Stimulated activated CD8-positive, alpha-beta memory T cell treated with anti-CD3 and anti-CD28 coated beads, Interleukin-4, amount 100 ng/mL, for 48 hours (primary cell): ENCODE measurements at places on chromosomes 3 and 15.

GRCh38 chr15:45136378-45136764 is 6.6 kb downstream of the DUOX1 start:
- DNase-seq, result peak; percentile 45

- no peak for DNase-seq
These were observed 93.8 kb upstream of the RASGRP1 start for GRCh38 chr15:38658431-38658830.

- no peak for DNase-seq
These were observed 92.6 kb downstream of the XXYLT1 start for GRCh38 chr3:195178124-195178910.

DNA sequence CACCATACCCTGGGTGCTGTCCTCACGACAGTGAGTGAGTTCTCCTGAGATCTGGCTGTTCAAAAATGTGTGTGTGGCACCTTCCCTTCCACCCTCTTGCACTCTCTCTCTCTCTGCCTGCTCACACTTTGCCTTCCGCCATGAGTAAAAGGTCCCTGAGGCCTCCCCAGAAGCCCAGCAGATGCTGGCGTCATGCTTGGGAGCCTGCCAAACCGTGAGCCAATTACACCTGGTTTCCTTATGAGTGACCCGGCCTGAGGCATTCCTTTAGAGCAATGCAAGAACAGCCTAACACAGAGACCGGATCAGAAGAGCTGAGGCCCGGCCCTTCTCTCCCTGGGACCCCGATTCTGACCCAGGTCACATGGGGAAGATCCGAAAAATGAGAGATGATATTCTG is 15.4 kb downstream of the TMEM44 start:
- no peak for DNase-seq

- no peak for DNase-seq
These were observed 28.6 kb upstream of the NDUFB4 start for GRCh38 chr3:120567370-120568201.

GRCh38 chr3:161852744-161853143 is 356.1 kb downstream of the OTOL1 start:
- no peak for DNase-seq

DNA sequence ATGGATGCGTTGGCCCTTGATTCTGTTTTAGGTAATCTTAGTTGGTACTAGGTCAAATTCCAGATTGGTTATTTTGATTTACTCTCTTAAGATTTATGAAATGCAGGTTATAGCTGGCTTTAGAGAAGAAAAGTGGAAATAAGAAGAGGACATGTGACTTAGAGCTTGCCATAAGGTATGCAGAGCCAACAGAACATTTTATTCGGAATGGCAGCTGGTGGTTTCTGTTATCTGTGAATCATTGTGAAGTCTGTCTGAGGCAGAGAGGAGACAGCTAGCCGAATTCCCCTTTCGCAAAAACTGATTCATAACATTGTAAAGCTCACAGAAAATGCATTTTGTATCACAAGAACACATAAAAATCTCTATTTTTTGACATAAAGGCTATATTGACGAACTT is 82.1 kb downstream of the FILIP1L start:
- DNase-seq, result no peak

DNA sequence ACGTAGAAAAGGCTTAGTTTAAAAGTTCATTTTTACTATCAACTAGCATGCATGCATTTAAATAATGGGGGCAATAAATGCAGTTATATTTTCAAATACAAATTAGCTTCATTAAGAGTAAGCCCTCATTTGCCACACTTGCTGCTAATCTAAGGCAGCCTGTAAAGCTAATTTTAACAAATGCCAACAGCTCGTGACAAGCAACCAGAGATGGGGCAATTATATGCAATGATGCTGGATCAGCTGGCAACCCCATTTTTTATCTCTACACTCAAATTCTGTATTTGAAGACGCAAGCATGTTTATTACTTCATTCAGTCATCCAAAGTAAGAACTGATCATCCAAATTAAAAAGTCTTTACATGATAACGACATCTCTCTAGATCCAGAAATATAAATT is 12.1 kb downstream of the RFTN1 start:
- no peak for DNase-seq

DNA sequence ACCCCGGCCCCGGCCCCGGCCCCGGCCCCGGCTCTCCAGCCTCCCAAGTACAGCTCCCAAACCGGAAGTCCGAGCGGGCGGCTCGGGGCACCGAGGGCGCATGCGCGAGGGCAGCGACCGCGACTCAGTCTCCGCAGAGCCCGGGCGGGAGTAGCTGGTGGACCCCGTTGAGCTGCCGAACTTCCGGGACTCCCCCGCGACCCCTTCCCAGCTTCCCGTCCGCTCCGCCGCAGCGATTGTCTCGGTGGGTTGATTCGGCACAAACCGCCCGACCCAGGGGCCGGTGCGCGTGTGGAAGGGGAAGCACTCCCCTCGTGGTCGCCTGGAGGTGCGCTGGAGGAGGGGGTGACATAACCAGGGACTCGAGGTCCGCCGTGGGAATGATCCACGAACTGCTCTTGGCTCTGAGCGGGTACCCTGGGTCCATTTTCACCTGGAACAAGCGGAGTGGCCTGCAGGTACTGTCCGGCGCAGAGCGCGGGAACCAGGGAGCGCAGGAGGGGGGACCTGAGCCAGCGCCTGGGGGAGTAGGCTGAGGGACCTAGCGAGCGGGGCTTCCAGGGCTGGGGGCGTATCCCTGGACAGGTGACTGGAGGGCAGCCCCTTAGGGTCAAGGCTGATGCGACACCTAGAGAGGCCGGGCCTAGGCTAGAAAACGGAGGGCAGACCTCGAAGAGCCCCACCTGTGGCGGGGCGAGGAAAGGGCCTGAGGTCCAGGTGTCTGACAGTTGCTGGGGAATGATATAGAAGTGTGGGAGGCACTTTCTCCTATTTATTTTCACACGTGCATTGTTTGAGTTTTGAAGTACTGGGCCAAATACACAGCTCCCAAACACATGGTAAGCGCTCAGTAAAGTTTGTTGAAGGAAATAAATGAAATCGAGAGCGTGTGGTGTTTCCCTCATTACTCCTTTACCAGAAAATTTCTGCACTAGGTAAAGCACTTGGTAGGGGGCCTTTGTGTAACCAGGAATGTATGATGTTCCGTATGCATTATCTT is at the start of the genes TUBGCP4 and ZSCAN29:
TSS of gene TUBGCP4 (plus strand) at position 127 of the 1,000 bp plus-strand sequence. CDS start at position 381, 254 bp downstream.
TSS of gene ZSCAN29 (minus strand) at position 69 of the 1,000 bp plus-strand sequence. CDS start 1,130 bp downstream, outside the sequence.
- peak; percentile 87 for DNase-seq

DNA sequence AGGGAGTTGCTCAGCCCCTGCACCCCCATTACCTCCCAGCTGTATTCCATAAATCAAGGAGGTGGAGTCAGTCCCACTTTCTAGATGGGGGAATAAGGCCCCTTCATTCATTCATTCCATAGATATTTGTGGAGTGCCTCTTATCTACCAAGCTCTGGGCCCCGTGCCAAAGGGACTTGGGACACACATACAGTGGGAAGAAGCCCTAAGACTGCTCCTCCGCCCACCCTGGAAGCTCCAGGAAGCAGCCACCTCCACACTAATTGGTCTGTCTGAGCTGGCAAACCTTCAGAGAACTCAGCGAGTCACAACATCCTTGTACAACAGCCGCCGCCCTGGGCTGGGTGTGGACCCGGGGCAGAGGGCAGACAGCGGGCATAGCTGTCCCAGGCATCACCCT is 6.4 kb downstream of the STRA6 start:
- DNase-seq, result no peak

DNA sequence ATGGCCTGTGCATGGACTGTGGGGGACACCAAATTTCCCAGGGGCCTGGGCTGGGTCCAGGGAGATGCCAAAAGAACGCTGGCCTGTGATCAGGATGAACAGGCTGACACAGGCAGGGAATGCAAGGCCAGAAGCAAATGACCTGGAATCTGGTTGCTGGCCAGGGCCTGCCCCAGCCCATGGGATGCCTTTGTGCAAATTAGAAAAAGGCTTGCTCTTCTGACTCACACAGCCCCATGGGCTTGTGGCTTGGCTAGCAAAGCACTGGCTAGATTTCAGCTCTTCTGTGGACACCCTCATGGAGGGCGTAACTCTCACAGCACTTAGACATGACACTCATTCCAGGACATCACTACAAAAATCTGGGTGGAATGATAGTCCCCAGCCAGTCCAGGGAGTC is 356.0 kb downstream of the SHQ1 start:
- DNase-seq, result no peak

- no peak for DNase-seq
These were observed 90.6 kb upstream of the MYZAP start for GRCh38 chr15:57500979-57501576.

GRCh38 chr15:65724464-65725215 is 67.5 kb downstream of the DENND4A start:
- no peak for DNase-seq

- no peak for DNase-seq
These were observed 13.6 kb upstream of the GATM start for GRCh38 chr15:45391746-45392583.

DNA sequence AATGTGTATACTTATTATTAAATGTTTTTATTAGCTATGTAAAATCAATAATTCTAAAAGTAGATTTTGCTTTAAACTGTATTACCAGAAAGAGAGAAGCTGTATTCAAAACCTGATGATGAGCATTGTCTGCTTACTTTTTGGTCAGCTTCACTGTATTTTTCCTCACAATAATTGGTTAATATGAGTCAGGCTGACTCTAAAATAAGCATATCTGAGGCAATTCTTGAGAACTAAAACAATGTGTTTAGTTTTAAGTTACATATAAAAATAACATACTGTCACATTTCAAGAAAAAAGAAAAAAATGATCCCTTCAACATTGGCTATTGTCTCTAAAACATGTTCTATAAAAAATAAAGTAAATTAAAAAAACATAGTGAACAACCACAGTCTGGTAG is 66.1 kb downstream of the EPHA3 start:
- DNase-seq, result no peak

DNA sequence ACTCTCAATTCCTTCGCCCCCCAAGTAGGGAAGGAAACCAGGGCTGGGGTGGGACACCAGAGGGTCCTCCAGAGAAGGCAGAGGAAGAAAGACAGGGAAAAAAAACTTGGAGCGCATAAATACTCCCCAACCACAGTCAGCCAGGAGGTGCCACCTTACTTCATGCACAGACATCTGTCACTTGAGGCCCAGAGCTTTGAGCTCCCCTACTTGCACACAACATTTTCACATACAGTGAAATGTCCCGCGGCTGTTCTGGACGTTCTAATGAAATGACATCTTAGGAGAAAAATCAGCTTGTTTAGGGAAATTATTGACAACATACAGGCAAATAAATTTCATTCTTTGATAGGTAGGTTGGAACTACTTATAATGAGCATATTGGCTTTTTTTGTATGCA is 113.0 kb downstream of the LIPC start:
- no peak for DNase-seq

- no peak for DNase-seq
These were observed 141.6 kb downstream of the EFHB start for GRCh38 chr3:19792388-19792787.

DNA sequence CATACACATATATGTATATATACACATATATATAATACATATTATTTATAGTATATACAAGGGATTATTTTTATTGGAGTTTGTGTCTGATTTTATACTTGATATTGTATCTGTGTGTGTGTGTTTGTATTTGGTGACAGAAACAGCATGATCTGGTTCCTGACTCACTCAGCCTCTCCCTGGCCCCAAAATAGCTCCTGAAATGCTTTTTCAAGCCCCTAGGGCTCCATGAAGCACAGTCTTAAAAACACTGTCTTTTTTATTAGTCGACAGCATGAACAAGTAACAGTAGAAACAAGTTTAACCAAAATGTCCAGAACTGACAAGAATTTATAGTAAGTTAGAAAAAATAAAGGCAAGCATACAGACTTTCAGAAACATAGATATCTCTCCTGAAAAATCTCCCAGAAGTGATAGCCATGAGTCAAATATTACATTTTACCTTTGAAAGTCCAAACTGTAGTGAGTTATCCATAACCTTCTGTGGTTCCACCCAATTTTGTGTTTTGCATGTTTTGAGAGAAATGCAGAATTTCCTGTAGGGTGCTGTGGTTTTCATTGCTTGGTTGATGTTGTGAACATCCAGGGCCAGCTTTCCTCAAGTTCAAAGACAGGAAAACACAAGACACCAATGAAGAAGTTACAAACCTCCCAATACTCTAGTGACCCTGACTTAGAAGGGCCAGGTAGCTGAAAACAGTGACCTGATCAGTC is 98.5 kb upstream of the CCDC80 start:
- no peak for DNase-seq

GRCh38 chr3:122183893-122184590 is 574 bp downstream of the CASR start:
- DNase-seq, result no peak

DNA sequence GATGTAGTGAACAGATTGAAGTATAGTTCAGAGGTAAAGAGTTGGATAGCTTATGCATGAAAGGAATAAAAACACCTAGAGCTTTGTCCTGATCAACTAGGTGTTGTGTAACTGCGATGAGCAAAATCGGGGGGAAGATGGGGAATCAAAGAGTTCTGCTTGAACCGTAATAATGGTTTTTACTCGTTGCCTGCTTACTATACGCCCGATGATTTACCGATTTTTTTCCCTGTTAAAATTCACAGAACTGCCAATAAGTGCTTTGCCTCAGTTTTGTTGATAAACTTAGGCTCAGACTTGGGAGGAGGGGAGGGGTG is 783 bp upstream of the DNAJB11 start:
- no peak for DNase-seq

DNA sequence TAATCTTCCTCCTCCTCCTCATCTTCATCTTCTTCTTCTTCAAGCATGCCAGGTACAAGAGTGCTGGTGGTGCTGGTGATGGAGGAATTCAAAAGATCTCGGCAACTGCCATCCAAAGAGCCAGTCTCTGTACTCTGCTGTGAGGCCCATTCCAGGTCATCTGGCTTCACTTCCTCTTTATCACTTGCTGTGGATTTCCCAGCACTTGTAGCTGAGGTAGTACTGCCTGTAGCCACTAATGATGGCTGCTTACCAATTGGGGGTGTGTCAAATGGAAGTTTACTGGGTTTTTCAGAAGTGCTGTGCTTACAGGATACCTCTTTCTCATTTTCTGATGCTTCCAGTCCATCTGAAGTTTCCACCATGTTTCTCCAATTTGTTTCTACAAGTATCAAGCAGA is 28.8 kb upstream of the SHC4 start:
- DNase-seq, result no peak

GRCh38 chr3:186070996-186071395 is 37.9 kb downstream of the ETV5 start:
- no peak for DNase-seq

- DNase-seq, result no peak
These were observed 383.9 kb upstream of the DPH6 start for GRCh38 chr15:35929740-35930444.

GRCh38 chr3:46489875-46490274 is 7.9 kb upstream of the RTP3 start:
- no peak for DNase-seq

DNA sequence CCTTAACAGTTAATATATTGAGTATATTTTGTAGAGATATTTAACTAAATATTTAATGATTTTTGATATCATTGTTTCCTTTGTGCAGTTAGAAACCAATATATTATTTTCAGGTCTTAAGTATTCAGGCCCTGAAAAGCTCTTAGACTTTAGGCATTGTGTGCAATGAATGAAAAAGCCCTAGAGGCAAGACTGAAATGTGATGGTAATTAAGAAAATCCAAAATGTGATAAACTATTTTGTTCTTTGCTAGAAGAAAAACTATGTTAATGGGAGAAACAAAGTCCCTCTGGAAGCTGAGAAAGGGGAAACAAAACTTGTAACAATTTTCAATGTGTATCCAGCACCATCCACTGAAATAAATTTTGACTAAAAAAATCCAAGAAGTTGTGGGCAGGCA is 54.6 kb upstream of the SSR3 start:
- DNase-seq, result no peak
